NCI-H187 (cell line): ENCODE measurements at places on chromosomes 6 and 20.
A peak's percentile ranks its signal among the peaks of the same experiment; 100 is the strongest.

DNA sequence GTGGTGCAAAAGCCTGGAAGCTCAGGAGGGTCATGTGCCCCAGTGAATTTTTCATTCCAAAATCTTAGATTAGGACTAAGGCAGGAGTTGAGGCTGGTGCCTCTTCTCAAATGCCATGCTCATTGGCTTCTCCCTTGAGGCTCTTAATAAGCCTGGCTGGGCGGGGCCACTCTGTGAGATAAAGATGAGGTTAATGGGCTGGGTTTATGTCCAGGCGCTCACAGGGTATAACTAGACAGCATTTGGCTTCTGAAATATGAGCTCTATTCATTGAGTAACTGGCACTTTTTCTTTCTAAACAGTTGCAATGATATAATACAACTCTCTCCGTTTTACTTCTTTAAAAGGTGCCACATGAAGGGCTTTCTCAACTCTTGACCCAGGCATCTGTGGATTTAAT, 156.3 kb downstream of the SCML4 start:
- peak; percentile 89 for DNase-seq

GRCh38 chr20:11499101-11499634, 418.5 kb upstream of the BTBD3 start:
- DNase-seq, result no peak

DNA sequence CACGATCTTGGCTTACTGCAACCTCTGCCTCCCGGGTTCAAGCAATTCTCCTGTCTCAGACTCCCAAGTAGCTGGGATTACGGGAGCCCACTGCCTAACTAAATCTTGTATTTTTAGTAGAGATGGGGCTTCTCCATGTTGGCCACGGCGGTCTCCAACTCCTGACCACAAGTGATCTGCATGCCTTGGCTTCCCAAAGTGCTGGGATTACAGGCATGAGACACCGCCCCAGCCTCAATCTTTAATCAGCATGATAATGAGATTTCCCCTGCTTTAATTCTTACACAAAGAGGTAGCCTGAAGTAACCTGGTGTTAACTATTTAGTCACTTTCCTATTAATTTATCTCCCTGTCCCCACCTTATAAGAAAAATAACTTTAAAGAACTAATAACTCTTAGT, 31.3 kb upstream of the TRDN start:
- DNase-seq, result no peak

DNA sequence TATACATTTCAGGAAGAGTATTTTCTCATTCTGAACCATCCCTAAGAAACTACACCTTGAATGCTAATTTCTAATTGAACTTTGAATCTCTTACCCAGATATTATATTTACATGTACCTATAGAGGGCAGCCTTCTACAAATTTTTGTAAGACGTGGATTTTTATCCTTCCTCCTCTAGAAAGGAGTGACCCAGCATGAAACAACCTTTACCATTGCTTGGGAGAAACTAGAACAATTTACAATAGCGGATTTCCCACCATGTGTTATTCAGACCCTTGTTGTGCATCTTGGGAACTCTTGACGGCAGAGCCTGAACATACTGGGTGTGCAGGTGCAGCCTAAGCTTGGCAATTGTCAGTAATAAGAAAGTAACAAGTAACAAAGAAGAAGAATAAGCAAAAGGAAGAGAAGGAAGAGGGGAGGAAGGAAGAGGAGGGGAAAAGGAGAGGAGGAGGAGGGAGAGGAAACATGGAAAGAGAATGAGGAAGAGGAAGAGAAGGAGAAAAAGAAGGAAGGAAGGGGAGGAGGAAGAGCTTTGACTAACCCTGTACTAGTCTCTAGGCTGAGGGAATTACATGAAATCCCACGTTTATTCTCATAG, 10.8 kb upstream of the TAAR1 start:
- DNase-seq, result no peak

DNA sequence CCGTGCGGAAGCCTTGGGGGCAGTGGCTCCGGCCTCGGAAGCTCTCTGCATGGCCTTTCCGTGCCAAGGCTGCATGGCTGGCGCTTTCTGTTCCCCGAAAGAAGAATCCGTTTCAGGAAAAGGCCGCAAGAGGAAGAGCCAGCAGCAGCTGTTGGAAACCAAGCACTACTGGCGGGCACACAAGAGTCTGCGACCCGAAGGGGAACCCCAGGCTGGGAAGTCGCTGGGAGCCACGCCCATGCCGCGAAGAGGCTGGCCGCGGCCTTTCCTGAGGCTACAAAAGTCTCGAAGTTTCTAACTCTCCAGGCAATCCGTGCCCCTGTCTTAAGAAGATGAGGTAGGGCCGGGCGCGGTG, at the start of gene CGAS:
CGAS (minus strand) TSS at position 191 of the 355 bp plus-strand sequence; CDS start at position 75, 116 bp downstream.
- no peak for DNase-seq

- no peak for DNase-seq
Observed at GRCh38 chr6:16503970-16504415, 257.3 kb downstream of the ATXN1 start.

- DNase-seq, result no peak
Observed at GRCh38 chr6:27332692-27333641, 20.9 kb upstream of the POM121L2 start.

GRCh38 chr20:62804627-62805154, at the start of gene OGFR:
Gene OGFR, plus strand, starts transcription at chr20:62804835. Its CDS starts 25 bp downstream, at chr20:62804860.
- no peak for DNase-seq

- DNase-seq, result no peak
Observed at GRCh38 chr6:158517581-158517980, 42.3 kb upstream of the TMEM181 start.

DNA sequence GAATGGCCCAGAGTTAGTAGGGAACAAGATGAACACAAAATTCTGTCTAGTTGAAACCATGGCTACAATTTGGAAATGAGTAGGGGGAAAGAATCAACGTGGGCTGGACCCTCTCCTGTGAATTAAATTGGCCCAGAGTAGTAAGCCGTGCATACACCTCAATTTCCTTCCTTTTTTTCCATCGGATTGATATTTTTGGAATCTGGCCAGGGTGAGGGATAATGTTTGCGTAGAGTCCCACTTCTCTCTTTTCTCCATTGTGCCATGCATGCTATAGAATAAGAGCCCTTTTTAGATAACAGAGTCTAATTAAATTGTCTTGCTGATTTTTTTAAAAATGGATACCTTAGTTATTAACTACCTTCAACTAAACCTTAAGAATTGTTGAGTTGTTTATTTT, 35.2 kb downstream of the XRN2 start:
- no peak for DNase-seq

DNA sequence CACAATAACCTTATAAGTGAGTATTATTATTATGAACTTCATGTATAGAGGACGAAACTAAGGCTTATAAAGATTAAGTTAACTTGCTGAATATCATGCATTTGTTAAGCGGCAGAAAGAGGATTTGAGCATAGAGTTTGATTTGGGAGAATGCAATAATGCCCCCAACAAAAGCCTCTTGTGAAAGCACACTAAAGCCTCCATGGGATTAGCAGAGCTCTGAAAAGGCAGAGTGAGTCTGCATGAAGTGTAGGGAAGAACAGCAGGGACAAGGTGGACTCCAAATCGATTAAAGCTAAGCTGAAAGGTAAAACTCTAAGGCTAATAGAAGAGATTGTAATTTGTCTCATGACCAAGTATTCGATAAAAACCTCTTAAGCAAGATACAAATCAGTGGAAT, 100.3 kb downstream of the SH3BGRL2 start:
- no peak for DNase-seq

GRCh38 chr6:114989279-114989964, 646.6 kb upstream of the HS3ST5 start:
- DNase-seq, result no peak

GRCh38 chr20:10662661-10663458, 10.9 kb downstream of the JAG1 start:
- DNase-seq, result no peak

DNA sequence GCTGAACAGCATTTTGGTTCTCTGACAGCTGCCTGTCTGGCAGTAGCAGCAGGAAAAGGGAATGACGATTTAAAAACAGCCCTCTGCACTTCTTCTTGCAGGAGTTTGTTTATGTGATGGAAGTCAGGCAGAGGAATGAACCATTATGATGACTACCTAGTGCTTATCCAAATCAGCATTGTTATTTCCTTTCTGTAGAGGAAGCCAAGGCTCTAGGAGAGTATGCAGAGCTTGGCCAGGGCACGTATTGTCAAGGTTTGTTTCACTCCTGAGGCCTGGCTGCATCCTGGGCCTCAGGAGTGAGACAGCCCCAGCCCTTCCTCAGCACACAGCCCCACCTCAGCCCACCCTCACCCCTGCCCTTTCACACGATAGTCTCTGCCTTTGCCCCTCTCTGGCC, 68.5 kb downstream of the FAM229B start:
- no peak for DNase-seq

GRCh38 chr20:12699374-12700228, 309.2 kb upstream of the SPTLC3 start:
- DNase-seq, result peak; percentile 16

GRCh38 chr6:50853939-50854338, 35.3 kb downstream of the TFAP2B start:
- no peak for DNase-seq

DNA sequence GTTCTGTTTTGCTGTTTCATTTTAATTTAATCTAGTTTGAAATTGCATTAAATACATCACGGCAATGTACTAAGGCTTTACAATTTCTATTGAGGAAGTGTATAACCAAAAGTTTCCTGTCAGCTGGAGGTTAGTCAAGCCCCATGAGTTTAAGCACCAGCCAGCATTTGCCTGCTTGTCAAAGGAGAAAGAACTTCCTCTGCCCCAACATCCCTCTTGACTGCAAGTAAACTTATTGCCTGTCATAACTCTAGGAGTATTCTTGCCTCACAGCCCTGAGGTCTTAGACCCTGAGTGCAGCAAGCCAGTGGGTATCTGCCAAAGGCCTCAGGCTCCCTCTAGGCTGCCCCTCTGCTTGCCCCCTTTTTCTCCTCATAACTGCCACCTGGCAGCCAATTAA, 106.7 kb upstream of the INSM1 start:
- no peak for DNase-seq

GRCh38 chr6:136317021-136317694, 27.5 kb upstream of the BCLAF1 start:
- no peak for DNase-seq

- no peak for DNase-seq
Observed at GRCh38 chr6:137033828-137034227, 10.9 kb downstream of the IL20RA start.

GRCh38 chr20:48682529-48683363, 145.1 kb downstream of the PREX1 start:
- peak; percentile 93 for DNase-seq

DNA sequence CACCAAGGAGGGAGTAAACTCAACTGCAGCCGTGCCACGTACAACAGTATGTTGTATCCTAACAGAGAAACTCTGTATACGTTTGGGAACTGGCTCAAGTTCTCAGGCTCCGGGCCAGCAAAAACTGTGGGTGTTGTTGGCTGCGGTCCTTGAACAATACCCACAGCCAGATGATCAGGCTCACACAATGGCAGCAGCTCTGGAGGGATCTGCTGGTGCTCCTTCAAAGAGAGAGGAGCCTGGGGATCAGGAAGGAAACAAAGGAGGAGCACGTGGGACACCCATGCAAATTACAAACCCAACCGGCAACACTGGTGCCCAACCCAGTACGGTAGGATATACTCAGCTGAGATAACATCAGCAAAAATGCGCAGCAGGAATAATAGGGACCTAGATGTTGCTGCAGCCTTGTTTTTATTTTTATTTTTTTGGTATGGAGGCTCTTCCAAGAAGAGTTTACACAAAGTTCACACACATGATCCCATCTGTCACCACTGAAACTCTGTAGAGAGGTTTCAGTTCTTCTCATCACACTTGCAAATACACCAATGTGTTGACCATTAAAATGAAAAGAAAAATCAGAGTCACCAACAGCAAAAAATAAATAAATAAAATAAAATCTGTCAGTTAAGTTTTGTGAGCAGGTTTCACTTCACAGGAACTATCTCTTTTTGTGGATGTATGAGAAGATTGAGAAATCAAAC, 41.2 kb upstream of the PDE10A start:
- DNase-seq, result no peak

GRCh38 chr20:58603721-58604120, 47.4 kb upstream of the STX16 start:
- DNase-seq, result no peak

DNA sequence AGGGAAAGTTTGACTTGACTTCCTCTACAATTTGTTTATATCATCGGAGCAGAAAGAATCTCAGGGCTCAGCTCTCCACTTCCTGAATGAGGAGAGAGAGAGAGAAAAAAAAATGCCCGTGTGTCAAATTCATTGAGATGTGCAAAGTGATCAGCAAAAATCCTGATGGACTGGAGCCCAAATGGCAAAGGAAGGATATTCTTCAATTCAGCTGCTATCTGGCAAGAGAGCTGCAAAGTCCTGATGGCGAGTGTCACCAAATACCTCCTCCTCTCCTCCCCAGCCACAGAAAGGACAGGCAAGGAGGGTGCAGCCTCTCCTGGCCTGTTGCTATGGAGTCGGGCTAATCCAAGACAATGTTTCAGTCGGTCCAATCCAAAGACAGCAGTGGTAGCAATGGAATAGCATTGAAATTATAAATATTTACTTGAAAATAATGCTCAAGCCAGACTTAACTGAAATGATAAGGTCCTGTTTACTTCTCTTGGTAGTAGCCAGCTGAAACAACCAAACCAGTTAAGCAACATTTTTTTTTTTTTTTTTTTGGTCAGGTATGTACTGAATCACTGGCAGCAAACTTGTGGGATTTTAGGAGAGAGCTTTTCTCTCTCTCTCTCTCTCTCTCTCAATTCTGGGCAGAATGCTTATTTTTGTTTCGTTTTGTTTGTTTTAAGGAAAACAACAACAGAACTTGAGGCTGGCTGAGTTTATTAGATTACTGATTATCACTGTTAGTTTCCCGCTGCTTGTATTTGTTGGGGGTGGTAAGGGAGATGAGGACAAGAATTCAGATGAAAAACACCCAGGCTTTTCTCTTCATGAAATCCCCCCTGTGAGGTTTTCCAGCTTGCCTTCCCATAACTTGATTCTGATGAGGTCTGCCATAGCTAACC, 204.2 kb downstream of the BCAS1 start:
- DNase-seq, result peak; percentile 20

GRCh38 chr6:37375376-37375775, 21.6 kb downstream of the RNF8 start:
- no peak for DNase-seq

DNA sequence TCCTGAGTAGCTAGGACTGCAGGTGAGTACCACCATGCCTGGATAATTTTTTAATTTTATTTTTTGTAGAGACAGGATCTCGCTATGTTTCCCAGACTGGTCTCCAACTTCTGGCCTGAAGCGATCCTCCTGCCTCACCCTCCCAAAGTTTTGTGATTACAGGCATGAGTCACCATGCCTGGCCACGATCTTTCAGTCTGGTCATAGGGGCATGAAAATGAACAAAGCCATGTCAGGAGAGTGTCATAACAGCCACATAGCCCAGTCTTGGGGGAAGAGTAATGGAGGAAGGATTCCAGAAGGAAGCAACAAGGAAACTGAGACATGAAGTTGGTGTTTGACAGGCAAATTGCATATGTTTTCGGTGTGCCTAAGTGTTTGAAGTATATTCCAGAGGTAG, 17.0 kb upstream of the SNX3 start:
- DNase-seq, result no peak

GRCh38 chr20:62025832-62026563, 39.7 kb downstream of the TAF4 start:
- DNase-seq, result no peak

- DNase-seq, result no peak
Observed at GRCh38 chr6:23086100-23086499, 516.7 kb downstream of the HDGFL1 start.
